ENCODE measurements at places on chromosomes 4 and X.

DNA sequence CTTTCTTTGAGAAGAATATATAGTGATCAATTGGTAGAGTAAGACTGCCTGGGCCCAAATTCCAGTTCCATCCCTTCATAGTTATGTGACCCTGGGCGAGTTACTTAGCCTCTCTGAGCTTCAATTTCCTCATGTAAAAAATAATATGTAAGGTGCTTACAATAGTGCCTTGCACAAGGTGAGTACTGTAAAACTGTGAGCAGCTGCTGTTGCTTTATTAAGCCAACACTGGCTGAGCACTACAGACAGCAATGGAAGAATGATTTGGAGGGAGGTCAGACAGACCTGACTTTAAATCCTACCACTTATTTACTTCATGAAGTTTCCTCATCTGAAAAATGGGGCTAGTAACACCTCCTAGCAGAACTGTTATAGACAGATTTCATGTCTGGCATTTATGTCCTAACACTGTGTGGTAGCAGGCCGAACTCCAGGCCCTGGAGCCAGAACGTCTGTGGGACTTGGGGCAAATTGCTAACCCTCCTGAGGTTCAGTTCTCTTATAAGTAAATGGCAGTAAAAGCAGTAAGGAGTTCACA lies 53.8 kb downstream of the RNF150 start:
- no peak for DNase-seq

- DNase-seq = no peak
These were observed 6.8 kb downstream of the ANXA3 start for GRCh38 chr4:78558410-78558809.

DNA sequence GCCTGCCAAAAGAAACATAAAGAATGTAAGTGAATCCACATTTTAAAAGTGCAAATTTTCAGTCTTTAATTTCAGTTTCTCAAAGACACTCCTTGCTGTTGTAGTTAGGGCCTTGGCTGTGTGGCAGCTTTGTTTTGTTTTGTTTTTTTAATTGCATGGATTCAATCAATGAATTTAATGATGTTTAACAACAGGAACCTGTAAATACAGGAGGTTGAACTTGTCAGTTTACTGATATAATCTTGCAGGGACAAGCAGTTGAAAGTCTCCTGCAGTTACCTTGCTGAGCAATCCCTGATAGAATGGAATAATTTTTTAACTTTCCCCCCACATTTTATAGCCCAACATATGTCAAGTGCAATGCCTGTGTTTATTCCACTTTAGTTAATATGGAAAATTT lies 528.3 kb upstream of the PCDH7 start:
- DNase-seq = no peak

DNA sequence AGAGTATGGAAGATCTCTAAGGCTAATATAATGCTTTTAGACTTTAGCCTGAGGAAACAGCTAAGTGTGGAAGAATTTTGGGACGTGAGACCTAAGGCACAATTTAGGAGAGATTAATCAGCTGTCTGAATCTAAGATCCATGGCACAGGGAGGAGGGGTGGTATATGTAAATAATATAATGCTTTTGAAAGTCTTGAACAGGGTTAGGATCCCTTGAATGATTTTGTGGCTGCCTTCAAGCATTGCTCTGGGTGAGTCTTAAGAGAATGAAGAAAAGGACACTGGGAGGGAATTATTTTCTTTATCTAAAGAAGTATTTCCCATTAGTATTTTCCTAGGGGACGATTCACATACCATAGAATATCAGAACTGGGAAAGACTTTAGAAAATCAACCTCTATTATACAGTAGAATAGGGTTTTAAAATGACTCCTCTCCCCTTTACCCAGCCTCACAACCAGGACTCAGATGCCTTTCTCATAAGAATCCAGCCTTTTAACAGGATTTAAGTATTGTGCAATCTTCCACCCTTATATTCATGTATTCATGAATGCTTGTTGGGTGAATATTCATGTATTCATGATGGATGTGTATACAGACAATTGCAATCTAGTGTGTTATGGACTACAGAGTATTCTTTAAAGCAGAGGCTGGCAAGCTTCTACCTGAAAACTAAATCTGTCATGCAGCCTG lies 664.2 kb upstream of the CPEB2 start:
- DNase-seq = no peak

- no peak for DNase-seq
These were observed 16.3 kb upstream of the ESX1 start for GRCh38 chrX:104270916-104271512.

- no peak for DNase-seq
These were observed 22.8 kb downstream of the PACRGL start for GRCh38 chr4:20723019-20723418.

- no peak for DNase-seq
These were observed 564 bp downstream of the FAM149A start for GRCh38 chr4:186104890-186105646.

DNA sequence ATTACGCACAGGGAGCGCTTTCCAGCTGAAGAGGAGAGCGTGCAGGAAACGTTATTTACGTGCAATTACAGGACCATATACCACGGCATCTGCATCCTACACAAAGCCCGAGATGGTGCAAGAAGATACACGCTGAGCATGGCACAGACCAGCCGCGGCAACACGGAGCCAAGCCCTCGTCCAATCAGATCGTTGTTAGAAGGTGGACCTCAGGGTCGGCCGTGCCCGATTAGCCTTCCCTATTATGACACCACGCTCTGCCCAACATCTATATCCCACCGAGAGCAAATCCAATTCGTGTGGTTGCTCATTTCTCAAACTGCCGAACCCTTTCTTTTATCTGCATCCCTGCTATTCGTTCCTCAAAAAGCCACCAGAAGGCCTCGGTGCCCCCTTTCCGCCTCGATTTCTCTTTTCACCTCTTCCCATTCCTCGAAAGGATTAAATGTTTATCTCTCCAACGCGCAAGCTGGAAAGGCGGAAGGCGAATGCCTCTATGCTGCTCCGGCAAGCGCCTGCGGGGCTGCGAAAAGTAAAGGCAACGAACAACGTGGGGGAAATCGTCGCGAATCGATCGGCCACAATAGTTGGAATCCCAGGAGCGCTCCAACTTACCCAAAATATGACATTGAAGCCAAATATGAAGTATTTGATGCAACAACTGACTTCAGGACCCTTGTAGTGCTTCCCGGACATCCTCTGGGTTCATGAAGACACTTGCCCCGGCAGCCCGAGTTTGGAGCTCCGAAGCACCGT lies 702 bp downstream of the TSPAN5 start:
- DNase-seq = peak; percentile 73

- DNase-seq = no peak
These were observed 743.3 kb upstream of the AGA start for GRCh38 chr4:178185517-178185916.

- DNase-seq = no peak
These were observed 60.9 kb downstream of the NPY5R start for GRCh38 chr4:163404580-163404979.

- DNase-seq = no peak
These were observed 101.7 kb downstream of the CPZ start for GRCh38 chr4:8694226-8694625.

- DNase-seq = no peak
These were observed 24.8 kb downstream of the SMIM20 start for GRCh38 chr4:25938787-25939186.

- DNase-seq = no peak
These were observed 14.4 kb upstream of the ELF2 start for GRCh38 chr4:139191373-139191772.

GRCh38 chr4:40621592-40622512 lies 7.8 kb downstream of the RBM47 start:
- DNase-seq = no peak

DNA sequence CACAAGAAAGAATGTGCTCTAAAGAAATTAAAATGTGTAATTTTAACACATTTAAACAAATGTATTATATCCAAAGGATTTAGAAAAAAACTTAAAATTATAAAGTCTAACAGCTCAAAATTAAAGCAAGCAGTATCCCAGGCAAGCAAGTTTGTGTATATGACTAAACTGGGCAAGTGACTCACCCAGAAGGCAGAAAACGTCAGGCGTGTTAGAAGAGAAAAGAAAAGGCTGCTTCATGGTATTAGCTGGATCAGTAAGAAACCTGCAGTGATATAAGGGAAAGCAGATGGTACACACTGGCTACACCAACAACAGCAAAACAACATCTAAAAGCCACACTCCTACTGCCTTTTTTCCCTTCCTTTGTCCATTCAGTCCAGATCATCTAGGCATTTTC lies 250.6 kb upstream of the NDST3 start:
- no peak for DNase-seq

DNA sequence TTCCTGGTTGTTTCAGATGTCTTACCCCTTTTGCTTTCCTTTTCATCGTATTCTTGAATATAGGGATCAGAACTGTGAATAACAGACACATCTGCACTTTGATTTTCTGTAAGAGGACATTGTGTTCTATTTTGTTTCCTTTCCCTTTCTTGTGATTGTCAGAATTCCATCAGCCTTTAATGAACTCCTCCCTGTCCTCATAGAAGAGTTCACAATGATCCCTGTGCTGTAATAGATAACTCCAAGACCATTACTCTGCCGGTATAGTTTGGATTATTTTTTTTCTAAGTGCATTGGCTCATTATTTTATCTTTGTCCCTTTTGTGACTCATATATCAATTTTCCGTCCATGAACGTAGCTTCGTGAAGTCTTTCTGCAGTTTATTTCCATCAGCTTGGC lies 59.7 kb upstream of the PRDM8 start:
- DNase-seq = no peak

- DNase-seq = no peak
These were observed 1.5 kb downstream of the PLS3 start for GRCh38 chrX:115562480-115562847.

DNA sequence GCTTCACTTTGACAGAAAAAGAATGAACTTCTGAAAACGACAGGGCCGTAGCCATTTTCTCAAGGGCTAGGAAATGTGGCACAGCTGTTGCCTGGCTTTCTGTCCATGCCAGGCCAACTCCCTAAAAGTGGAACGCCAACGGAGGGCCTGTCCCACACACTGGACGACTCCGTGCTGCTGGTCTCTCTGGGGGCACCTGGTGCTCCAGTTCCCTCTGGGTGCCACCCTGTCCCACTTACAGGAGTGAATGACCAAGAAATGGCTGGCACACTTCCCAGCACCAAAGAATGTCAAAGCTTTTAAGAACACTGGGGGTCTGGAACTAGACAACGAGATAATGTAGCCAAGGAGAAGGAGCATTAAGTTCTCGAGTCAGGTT lies 40.9 kb downstream of the GATB start:
- DNase-seq = no peak

- no peak for DNase-seq
These were observed 114.0 kb upstream of the ENPEP start for GRCh38 chr4:110361921-110362320.

DNA sequence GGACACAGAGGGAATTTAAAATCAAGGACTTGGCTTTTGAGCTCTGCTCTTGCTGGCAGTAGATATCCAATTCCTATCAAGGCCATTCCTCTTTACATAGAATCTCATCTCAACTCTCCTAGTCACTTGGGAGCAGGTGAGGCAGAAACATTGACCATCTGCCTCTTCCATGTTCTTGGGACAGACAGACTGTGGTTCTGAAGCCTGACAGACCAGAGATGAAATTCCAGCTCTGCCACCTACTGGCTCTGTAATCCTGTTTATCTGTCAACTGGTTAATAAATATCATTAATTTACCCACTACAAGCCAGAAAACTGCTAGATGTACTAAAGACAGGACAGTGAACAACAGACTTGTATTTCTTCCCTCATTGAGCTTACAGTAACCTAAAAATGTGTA lies 300.8 kb downstream of the ADGRL3 start:
- no peak for DNase-seq

- no peak for DNase-seq
These were observed 27.2 kb upstream of the GPR34 start for GRCh38 chrX:41661366-41662095.

DNA sequence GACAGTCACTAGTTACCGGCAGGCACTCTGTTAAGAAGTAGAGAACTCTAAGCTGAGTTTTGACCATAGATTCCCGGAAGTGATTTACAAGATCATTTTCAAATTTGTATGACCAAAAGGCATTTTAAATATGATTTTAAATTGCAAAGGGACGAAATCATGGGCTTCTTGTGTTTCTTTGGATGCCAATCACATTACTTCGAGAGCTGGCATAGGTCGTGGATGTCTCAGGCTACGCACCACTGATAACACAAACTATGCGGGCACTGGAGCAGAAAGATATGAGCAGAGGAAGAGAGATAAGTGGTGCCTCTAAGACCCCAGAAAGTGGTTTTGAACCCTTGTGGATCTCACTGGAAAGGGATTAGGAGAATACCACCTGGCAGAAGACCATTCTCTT lies 294.2 kb upstream of the FTHL17 start:
- DNase-seq = no peak

DNA sequence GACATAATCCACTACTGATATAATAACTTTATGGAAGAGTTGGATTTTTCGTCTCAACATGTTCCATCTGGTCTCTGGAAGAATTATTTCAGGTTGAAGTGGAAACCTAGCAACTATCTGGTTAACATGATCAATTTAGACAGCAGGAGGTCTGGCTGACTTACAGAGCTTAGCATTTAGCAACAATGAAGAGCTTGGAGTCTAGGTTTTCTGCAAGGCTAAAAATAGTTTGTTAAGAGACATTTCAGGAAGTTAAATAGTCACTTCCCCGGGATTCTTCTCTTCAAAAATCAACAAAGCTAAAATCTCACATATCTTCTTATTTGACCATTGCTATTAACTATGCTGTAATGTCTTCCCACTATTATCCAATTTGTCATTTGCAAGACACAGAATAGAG lies 418.6 kb upstream of the DIPK2B start:
- DNase-seq = peak; percentile 12

GRCh38 chrX:44314808-44315207 lies 28.7 kb downstream of the EFHC2 start:
- no peak for DNase-seq

- DNase-seq = no peak
These were observed 64.9 kb downstream of the CD99L2 start for GRCh38 chrX:150833454-150834056.

GRCh38 chrX:101265869-101266428 lies 25.2 kb downstream of the TAF7L start:
- DNase-seq = peak; percentile 67

DNA sequence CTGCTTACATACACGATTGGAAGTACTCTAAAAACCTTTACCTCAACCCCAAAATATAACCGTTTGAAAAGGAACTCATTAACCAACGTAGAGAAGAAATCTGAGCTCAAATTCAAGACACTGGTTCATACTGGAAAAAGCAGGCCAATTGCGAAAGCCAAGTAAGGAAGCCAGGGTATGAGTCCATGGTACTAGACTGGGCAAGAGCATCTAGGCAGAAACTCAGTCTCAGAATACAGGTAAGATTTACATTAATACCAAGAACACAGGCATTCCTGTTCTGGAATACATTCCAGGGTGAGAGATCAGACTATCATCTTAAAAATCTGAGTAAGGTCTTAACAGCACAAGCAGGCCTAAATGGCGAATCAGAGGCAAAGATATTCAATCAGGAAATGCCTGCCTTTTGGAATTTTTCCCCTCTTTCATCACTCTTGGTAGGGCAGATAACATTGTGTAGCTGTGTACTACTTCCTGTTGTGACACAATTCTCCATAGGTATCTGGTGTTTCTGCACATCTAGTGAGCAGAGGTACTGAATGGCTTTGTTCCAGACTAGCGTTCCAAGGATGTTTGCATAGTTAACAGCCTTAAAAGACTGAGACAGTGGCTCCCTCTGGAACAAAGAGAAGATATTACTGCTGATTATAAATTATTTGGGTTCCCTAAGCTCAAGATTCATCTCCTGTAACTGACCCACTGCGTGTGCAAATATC lies 311.3 kb downstream of the PCDH19 start:
- peak; percentile 6 for DNase-seq

GRCh38 chr4:2662598-2662997 lies 93.5 kb downstream of the TNIP2 start:
- peak; percentile 4 for DNase-seq

GRCh38 chrX:83966347-83966746 lies 105.4 kb downstream of the CYLC1 start:
- no peak for DNase-seq
